Right forelimb (tissue), 1 donor: ENCODE measurements at places on chromosomes 12 and 14.

GRCh38 chr12:58893495-58893894 is 26.8 kb downstream of the LRIG3 start:
- DNase-seq = no peak

DNA sequence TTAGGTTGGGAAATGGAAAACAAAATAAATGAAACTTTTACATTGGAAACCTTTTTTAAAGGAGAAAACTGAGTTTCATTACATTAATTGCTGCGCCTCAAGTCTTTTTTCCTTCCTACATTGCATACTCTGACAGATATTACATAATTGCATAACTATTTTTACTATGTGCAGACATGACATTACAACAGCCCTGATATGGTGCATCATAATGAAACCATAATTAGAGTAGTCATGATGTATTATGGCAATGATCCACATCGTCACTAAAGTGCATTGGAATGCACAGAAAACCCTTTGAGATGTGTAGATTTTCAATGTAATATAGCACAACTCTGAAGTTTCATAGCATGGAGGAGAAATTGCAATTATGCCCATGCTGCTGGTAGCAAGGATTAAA is 217.8 kb upstream of the NPAS3 start:
- DNase-seq = no peak

- DNase-seq = no peak
These were observed 10.2 kb upstream of the GPX2 start for GRCh38 chr14:64952598-64953309.

GRCh38 chr14:51715250-51715649 is 63.5 kb downstream of the FRMD6 start:
- no peak for DNase-seq

GRCh38 chr14:70602254-70602653 is 1.8 kb upstream of the MED6 start:
- DNase-seq = no peak

DNA sequence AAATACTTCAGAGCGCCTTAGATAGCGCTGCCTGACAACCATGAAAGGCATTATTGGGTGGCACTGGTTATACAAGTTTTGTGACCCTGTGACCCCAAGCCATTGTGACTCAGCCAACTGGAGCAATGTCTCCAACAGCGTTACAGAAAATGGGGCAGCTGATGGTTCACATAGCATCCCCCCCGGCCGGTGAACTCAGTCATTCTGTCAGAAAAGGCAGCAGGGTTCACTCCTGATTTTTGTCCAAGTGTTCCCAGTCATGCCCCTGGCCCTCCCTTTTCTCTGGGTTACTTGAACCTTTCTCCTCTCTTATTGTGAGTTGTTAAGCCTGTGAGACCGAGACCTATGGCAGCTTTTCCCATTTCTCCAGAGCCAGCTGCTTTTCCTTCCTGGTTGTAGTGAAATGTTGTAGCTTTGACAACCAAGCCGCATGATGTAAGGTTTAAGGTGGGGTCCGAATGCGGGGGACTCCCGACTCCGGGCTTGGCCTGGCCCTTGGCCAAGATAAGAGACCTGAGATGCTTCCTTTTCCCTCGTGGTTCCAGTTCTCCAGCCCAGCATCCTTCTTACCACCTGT is 22.0 kb downstream of the CD9 start:
- DNase-seq = no peak

GRCh38 chr12:113428482-113428881 is 6.3 kb downstream of the SDSL start:
- DNase-seq = no peak

DNA sequence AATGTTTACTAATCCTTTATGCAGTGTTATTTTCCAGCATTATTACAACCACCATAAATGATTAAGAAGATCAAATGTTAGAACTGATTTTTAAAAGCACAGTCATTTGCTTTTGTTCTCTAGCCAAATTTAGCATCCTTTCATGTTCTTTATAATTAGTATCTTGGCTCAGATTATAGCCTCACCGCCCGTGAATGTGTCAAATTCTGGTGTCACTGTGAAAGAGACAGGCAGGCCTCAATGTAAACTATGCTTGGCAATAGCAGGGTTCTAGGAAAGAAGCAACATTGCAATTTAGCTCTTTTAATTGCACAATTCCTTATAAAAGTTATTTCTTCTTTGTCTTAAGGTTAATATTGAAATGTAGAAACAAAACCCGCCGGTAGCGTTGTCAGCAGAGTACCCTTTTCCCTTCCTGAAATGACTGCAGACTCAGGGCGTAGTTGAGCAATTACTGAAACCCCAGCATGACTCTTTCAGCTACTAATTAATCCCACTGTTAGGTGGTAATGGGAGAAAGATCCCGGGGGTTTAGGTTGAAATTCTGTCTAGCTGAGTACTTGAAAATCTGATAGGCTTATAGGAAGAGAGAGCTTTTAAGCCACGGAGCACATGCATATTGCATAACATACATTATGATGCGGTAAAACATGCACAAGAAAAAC is 1600.5 kb upstream of the SEL1L start:
- no peak for DNase-seq

- DNase-seq = no peak
These were observed 13.6 kb downstream of the PIWIL1 start for GRCh38 chr12:130351326-130351725.

GRCh38 chr12:41468756-41469155 is 280.6 kb downstream of the PDZRN4 start:
- DNase-seq = no peak

- no peak for DNase-seq
These were observed 172.5 kb downstream of the GXYLT1 start for GRCh38 chr12:41972196-41972595.

GRCh38 chr14:96091941-96092411 is 52.8 kb downstream of the C14orf132 start:
- peak; percentile 20 for DNase-seq

- DNase-seq = no peak
These were observed 1.4 kb downstream of the RAN start for GRCh38 chr12:130873106-130873795.

DNA sequence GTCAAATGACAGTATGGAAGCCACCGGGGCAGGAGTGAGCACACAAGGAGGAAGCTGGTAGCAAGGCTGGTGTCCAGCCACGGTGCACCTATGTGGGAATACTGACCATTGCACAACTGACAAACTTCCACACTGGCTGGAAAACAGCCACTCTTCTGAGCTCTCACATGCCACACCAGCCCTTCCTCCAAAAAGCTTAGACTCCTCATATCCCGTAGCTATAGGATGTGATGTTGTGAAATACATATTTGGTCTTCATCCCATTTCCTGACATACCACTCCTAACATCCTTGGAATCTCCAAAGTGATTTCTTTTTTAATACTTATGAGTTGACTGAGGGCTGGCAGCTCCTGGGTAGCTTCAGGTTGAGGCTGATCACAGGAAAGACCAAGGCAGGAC is 103.6 kb downstream of the NTF3 start:
- no peak for DNase-seq

- DNase-seq = no peak
These were observed 88.9 kb upstream of the BTG1 start for GRCh38 chr12:92234533-92234932.

GRCh38 chr12:10361622-10362021 is 28.2 kb downstream of the KLRK1 start:
- no peak for DNase-seq

- DNase-seq = no peak
These were observed 235.2 kb upstream of the KRR1 start for GRCh38 chr12:75746621-75747020.

DNA sequence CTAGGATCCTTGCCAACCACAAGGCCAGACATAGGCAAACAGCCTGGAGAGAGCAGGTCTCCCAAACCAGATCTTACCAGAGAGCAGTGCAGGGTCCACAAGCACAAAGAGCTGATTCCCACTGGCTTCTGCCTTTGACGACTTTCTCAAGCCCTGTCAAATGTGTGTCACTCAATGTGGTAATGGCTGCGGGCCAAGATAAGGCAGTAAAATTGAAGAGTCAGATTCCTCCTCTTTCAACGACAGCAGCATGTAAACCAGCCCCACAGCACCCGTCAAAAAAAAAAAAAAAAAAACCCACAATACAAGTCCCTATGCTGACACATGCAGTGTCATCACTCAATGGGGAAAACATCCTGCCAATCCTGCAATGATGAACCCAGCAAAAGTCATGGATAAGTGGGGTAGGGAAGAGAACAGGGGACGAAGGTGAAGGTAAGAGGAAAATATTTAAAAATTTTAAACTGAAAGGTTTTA is at the start of gene STON2:
TSS of gene STON2 (minus strand) at position 123 of the 477 bp plus-strand sequence. CDS start 1,942 bp downstream, outside the sequence.
- peak; percentile 53 for DNase-seq

DNA sequence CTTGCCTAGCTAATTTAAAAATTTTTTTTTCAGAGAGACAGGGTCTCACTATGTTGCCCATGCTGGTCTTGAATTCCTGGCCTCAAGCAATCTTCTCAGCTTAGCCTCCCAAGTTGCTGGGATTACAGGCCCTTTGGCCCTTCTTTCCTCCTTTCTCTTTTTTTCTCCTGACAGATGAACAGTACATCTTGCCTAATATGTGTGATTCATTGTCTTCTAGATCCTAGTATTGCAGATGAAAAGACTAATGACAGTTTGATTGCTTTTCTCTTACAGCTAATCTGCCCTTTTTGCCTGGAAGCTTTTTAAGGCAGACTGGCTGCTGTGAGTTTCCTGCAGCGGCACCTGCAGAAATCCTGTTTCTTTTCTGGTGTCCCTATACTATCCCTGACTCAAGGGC is 12.0 kb downstream of the DEPDC4 start:
- no peak for DNase-seq

- DNase-seq = no peak
These were observed 9.9 kb downstream of the PITPNM2 start for GRCh38 chr12:123140676-123141614.

GRCh38 chr12:62801796-62802195 is 133.2 kb downstream of the PPM1H start:
- DNase-seq = no peak

DNA sequence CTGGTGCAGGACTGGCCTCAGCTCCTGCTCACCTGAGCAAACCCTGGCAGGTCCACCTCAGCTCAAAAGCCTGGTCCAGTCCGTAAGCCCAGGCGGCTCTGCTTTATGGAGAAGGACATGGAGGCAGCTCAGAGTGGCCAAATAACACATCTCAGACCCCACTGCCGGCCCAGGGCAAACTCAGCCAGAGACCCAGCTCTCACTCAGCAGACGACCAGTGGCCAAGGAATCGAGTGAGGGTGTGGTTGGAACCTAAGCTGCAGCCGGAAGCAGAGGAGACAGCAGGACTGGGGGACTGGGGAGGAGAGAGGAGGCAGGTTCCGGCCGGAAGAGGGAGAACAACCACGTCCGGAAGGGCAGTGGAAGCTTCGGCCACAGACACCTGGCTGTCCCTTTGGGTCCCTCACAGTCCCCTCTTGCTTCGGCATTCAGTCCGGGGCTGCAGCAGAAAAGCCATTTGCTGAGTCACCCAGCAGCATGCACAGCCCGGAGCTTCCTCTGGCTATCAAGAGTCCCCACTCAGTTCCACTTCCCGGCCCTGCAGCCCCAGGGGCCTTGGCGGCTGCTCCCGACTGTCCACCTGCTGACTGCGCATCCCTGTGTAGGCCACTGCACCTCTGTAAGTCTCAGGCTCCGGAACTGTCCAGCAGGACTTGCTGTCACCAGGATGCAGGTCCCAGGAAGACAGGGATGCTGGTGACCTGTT is 104.0 kb downstream of the CALM1 start:
- DNase-seq = peak; percentile 32

- no peak for DNase-seq
These were observed 73.2 kb downstream of the SUSD6 start for GRCh38 chr14:69684461-69685217.

DNA sequence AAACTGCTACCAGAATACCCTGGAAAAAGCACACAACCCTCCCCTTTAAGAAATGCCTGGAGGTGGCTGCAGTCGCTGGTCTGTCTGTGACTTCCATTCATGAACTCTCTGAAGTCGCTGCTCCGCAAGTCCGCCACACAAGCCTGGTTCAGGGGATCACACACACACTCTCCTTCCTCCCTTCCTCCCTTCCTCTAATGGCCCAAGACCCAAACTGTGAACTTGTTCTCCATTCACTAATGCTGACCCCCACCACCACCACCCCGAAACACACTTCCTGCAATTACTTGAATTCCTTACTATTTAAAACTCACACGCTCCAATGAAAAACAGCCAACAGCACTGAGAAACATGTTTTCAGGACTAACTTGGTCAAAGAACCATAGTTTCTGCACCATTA is 1.0 kb upstream of the LMO3 start:
- DNase-seq = peak; percentile 58

DNA sequence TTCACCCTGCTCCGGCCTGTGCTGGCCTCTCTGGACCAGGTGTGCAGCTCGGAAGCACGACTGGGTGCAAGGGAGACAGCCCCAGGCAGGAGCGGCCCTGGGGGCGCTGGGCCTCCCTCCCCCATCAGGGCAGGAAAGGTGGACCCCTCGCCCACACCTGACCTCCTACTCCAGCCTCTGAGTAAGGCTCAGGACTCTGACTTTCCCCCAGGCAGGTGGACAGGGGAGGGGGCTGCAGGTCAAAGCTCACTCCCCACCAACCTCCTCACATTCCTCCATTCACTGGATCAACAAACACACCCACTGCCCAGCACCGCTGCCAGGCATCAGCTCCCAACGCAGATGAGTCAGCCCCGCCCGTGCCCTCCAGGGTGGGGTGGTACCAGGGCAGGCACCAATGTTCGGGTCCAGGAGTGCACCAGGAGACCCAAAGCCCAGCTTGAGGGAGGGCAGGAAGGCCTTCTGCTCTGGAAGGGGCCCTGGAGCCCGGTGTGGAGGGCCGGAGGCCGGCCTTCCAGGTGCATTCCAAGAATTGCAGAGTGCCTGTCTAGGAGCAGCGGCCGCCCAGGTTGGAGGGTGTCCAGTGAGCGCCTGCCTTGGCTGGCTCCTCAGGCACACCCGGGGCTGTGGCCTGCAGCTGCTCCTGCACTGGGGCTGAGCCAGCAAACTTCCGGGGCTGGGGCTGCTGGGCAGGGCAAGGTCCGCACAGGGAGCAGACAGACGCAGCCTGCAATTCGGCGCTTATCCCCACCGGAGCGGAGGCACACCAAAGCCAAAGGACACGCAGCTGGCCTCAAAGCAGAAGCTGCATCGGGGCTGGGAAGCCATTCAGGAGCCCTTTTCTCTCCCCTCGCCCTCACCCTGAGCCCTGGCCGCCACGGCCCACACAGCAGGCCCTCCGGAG is 1.6 kb upstream of the INF2 start:
- DNase-seq = peak; percentile 82

- peak; percentile 74 for DNase-seq
These were observed 13.1 kb upstream of the CHD4 start for GRCh38 chr12:6620137-6620884.

- no peak for DNase-seq
These were observed 31.7 kb downstream of the PLEKHA5 start for GRCh38 chr12:19161216-19161615.

GRCh38 chr14:88075269-88075981 is 70.5 kb downstream of the GPR65 start:
- no peak for DNase-seq
